Occipital lobe (tissue), 3 donors: ENCODE measurements at places on chromosomes 7 and 10. TPM values are rescaled to one million over a fixed set of nuclear protein-coding genes. Genes with fewer than 3 reads are reported as not detected.

The REEP3 gene
- total RNA-seq: 24.5 TPM

The SPDYE18 gene
- 1.4 TPM for total RNA-seq

The RNLS gene
- 2.8 TPM for total RNA-seq

The RAB18 gene
- total RNA-seq: 109 TPM

The TMEM72 gene
- 0.16 TPM for total RNA-seq

The DKK1 gene
- total RNA-seq: 4.5 TPM

The KCND2 gene
- total RNA-seq: 51.5 TPM

The TBL2 gene
- total RNA-seq: 22.5 TPM

The GOLGA7B gene
- total RNA-seq: 11.9 TPM

The OR2A12 gene
- not detected for total RNA-seq

The CC2D2B gene
- total RNA-seq: 2.0 TPM

The CXCL12 gene
- total RNA-seq: 19.0 TPM

The ASIC3 gene
- 0.62 TPM for total RNA-seq

The FXYD4 gene
- not detected for total RNA-seq

The EZH2 gene
- 28.9 TPM for total RNA-seq

The GLUD1 gene
- total RNA-seq: 175 TPM

The PLA2G12B gene
- not detected for total RNA-seq

The VAX1 gene
- 1.2 TPM for total RNA-seq

The ABCC2 gene
- 0.16 TPM for total RNA-seq

The NEUROG3 gene
- total RNA-seq: not detected

The EVX1 gene
- total RNA-seq: not detected

The ATP6V0A4 gene
- 1.2 TPM for total RNA-seq

The PAPOLB gene
- total RNA-seq: 0.94 TPM

The HOGA1 gene
- 0.62 TPM for total RNA-seq

The DOCK1 gene
- total RNA-seq: 18.6 TPM

The TSPAN15 gene
- total RNA-seq: 3.1 TPM

The SRRT gene
- total RNA-seq: 29.5 TPM

The INA gene
- total RNA-seq: 177 TPM

The C10orf90 gene
- 0.16 TPM for total RNA-seq

The PRRT4 gene
- 2.7 TPM for total RNA-seq

The FAM25G gene
- total RNA-seq: not detected

The SLC13A4 gene
- 7.6 TPM for total RNA-seq

The NKX1-2 gene
- total RNA-seq: 0.47 TPM

The FIGNL1 gene
- total RNA-seq: 47.7 TPM

The AKR1D1 gene
- total RNA-seq: not detected

The FANK1 gene
- total RNA-seq: 2.5 TPM

The MRPL32 gene
- total RNA-seq: 50.8 TPM

The PCLO gene
- total RNA-seq: 48.5 TPM

The TMEM140 gene
- 0.62 TPM for total RNA-seq

The GIMAP4 gene
- total RNA-seq: 11.4 TPM

The FAM24B gene
- 3.9 TPM for total RNA-seq

The FOXP2 gene
- total RNA-seq: 29.9 TPM

The UTF1 gene
- total RNA-seq: not detected

The DRGX gene
- not detected for total RNA-seq

The SEPHS1 gene
- 34.9 TPM for total RNA-seq

The RBP4 gene
- 1.4 TPM for total RNA-seq

The TAS2R41 gene
- not detected for total RNA-seq

The NEUROD6 gene
- 600 TPM for total RNA-seq

The GIMAP5 gene
- total RNA-seq: 3.7 TPM

The RSPH10B2 gene
- 1.7 TPM for total RNA-seq

The HMX3 gene
- total RNA-seq: not detected

The OPN1SW gene
- total RNA-seq: not detected

The ATG9B gene
- total RNA-seq: 1.9 TPM
